ENCODE measurements at places on chromosomes 1 and 21.
A peak's percentile ranks its signal among the peaks of the same experiment; 100 is the strongest.

DNA sequence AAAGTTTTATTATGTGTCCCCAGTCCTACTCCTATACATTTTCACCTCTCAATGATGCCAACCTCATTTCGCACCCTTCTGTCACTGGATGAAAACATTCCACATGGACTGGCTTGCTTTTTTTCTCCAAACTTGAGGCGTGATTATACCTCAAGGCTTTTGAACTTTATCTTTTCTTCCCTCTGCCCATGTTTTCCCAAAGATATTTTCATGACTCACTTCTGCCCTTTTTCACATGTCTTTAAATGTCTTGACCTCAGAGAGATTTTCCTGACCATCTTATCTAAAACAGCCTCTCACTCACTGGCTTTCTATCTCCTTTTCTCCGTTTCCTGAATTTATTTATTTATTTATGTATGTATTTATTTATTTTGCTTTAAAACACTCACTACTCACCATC, 659.0 kb downstream of the PTPRC start:
- no peak for DNase-seq

DNA sequence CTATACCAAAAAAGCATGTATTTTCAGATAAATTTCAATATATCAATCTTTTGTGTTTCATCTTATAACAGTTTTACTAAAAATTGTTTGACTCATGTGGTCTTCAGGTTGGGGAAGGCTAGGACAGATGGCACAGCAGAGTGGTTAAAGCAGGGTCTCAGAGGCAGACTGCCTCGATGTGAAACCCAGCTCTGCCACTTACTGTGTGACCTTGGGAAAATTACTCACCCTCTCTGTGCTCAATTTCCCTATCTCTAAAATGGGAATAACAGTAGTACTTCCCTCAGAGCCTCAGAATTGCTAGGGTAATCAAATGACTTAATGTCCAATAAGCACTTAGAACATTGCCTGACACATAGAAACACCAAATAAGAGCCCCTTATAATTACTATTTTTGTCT, 262.1 kb upstream of the FMN2 start:
- DNase-seq, result no peak

DNA sequence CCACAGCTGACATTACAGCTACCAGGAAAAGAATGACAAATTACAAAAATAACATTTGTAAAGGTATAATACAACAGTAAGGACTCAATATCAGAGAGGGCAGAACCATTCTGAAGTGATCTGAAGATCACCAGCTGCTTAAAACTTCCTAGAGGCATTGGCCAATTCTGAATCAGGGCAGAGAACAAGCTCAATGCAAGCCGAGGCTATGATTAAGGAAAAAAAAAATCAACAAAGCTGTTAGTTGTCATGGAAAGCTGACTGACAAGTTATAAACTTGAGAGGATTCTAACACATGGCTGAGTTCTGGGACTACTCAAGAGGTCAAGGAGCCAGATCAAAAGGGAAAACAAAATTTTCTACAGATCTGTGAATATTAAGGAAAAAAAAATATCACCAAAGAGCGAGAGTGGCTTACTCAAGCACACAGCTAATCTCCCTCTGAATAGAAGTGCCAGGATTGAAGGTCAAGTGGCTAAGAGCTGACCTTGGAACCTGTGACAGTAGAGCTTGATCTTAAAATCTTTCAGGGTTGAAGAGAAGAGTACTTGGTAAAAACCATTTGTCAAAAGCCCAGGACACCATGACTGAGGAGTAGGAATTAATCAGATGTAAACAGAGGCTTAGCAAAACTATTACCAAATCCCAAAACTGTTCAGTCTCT, 383.4 kb downstream of the USP25 start:
- no peak for DNase-seq

DNA sequence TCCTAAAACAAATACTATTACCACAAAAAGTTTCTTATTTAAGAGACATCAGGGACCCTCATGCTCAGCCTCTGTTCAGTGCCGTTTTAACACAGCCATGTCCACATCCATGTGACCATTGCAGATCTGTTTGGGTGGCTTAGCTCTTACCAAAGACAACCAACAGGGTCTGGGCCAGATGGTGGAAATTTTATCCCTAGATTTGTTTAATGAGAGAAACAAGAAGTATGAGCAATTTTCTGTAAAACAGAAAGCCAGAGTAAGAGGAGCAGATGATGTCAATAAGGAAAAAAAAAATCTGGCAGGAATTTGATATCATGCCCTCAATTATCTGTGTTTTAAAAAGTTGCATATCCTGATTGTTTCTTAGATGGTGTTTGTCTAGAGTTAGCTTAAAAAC, 299.9 kb downstream of the TM2D1 start:
- no peak for DNase-seq

DNA sequence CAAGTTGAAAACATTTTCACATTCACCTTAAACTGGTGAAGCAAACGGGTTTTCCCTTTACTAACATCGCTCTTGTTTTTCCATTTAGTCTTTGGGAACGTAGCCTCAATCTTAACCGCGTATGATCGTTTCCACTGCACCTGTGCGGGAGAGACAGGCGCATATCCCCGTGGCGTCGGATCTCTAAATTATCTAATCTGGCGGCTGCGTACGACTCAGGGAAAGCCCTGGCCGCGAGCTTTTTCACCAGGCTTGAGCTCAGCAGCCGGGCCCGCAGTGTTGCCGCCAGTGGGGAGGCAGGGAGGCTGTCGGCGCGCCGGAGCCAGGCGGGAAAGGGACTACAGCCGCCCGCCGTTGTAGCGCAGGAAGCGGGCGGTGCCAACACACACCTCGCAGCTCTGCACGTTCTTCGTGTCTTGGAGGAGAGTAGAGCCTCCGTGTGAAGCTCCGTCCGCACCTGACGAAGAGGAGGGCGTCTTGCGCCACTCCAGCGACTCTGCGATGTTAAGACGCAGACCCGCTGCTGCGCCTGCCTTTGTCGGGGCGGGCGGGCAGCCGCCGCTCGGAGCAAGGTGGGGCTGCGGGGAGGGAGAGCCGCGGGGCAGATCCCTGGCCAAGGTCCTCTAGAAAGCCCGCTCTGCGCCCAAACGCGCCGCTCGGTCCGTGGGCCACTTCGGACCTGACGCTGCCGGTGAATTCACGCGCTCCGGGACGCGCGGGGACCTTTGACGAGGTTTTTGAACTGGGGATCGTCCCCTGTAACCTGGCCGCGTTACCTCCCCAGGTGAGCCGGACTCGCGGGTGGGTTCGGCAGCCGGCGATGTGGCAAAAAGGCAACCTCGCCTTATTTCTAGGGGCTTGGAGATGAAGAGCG, 18.5 kb upstream of the TBX15 start:
- no peak for DNase-seq

DNA sequence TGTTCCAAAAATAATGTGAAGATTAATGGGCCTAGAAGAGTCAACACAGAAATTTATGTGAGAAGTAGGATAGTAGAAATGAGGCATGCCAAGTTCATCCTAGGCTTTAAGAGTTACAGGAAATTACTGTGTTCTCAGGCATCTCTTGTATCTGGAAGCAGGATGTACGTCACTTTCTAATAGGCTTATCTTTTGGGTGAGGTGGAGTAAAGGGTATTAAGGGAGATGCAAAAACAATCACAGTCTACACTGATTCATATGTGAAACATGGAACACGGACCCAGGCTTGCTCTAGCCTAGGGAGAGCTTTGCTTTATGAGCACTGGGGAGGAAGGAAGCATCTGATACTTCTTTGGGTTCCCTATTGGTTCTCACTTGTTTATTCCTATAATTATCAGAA, 84.5 kb upstream of the RGS4 start:
- DNase-seq, result peak; percentile 73

GRCh38 chr1:180906511-180906910, 6.2 kb upstream of the KIAA1614 start:
- no peak for DNase-seq

DNA sequence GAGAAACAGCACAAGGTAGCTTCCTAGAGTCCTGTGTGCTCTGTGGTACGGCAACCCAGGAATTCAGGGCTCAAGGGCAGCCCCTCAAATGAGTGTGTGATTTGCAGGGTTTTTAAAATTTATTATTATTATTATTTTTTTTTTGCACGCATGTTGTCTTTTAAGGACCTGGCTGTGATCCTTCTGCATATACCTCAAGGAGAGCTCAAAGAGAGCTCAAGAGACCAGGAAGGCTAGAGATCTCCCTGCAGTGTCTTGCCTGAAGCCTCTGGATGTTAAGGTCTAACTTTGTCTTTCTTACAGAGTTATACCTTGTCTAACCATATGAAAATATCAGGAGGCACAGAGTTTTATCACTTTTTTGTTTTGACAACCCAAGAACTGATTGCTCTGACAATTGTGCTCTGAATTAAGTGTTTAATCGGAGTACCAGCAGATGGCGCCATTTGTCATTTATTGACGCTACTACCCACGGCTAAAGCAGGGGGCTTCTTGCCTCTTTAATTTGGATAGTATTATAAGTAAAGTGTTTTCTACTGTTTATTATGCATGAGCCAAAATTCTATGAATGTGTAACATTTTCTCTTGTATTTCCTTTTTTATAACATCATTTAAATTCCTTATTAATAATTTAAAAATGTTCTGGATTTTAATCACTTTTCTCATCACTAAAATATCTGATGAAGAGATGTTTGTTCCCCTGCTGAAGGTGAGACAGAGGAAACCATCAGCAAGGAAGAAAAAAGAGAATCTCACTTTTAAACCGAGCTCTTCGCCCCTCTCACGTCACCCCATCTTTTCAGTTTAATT, 35.8 kb upstream of the LMO4 start:
- peak; percentile 24 for DNase-seq

GRCh38 chr1:21661886-21662285, 7.3 kb downstream of the RAP1GAP start:
- DNase-seq, result no peak

GRCh38 chr1:207813512-207813881, 61.6 kb downstream of the CD46 start:
- no peak for DNase-seq

DNA sequence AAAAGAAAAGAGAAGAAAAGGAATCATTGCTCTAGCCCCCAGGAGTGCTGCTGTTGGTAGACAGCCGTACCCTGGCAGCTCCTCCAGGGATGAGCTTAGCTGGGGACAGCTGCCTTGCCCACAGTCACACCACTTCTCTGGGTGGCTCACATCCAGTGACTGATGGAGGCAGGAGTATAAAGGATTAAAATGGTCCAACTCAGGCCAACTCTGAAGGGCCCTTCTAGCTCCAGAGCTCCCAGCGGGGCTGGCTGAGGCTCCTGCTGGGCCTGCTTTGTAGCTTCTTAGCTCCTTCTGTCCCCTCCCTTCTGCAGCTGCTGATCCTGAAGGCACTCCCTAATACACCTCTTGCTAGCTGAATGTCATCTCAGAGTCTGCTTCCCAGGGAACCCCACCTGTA, 4.4 kb downstream of the CITED4 start:
- DNase-seq, result no peak

DNA sequence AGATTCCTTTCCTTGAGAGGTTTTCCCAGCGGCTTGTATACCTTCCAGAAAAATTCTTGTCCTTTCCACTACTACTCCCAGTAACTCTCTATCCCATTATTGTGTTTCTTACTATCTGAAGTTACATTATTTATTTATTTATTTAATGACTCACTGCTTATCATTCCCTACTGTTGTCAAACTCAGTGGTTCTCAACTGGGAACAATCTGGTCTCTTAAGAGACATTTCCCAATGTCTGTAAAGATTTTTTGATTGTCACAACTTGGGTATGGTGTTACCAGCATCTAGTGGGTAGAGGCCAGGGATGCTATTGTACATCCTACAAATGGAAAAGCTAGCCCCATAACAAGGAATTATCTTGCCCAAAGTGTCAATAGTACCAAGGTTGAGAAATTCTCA, 771.5 kb upstream of the ADGRL2 start:
- no peak for DNase-seq

- DNase-seq, result no peak
Observed at GRCh38 chr1:223301371-223301770, 62.6 kb downstream of the SUSD4 start.

GRCh38 chr1:173014160-173014559, 36.6 kb downstream of the TNFSF18 start:
- no peak for DNase-seq

- no peak for DNase-seq
Observed at GRCh38 chr1:61387829-61388228, 305.5 kb downstream of the NFIA start.

GRCh38 chr1:239566074-239566473, 179.7 kb downstream of the CHRM3 start:
- peak; percentile 33 for DNase-seq

DNA sequence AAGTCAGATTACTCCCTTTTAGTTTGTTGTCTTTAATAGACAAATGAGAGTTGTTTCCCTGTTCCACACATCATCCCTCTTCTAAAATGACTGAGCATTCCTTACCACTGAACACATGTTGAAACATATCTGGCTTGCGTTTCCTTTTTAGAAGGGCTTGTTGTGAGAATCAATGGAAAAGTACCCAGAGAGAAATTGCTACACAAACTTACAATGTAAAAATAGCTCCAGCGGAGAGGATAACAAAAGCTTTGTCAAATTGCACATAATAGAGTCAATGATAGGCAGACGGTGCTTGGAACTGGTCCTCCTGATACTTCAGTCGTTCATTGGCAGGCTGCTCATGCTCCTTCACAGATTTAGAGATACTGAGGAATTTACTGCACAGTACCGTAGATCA, 123.9 kb downstream of the CYYR1 start:
- DNase-seq, result peak; percentile 47

GRCh38 chr1:76770979-76771378, 96.3 kb upstream of the ST6GALNAC5 start:
- no peak for DNase-seq

GRCh38 chr1:94031591-94031990, 89.4 kb downstream of the ABCA4 start:
- no peak for DNase-seq

GRCh38 chr1:243731974-243732625, 117.9 kb downstream of the AKT3 start:
- DNase-seq, result no peak

DNA sequence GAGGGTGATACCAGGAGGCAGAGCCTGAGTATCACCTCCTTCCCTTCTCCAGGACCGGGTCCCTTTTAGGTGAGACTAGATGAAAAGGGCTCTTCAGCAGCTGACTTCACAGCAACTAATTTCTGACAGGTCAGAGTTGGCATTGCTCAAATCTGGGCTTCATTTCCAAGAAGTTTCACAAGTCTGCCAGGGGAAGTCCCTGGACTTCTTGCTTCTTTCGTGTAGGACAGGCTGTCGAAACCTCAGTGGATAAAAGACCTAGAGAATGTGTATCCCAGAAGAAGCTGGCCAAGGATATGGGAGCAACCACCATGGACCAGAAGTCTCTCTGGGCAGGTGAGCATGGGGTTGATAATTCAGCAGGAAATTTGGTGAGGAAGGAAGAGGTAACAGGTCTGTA, at the start of gene CHI3L2:
Gene CHI3L2, plus strand, starts transcription at position 280 of the 400 bp plus-strand sequence. Its CDS starts 17 bp downstream, at position 297.
- DNase-seq, result no peak

- DNase-seq, result no peak
Observed at GRCh38 chr1:178599745-178600144, 86.8 kb downstream of the TEX35 start.

DNA sequence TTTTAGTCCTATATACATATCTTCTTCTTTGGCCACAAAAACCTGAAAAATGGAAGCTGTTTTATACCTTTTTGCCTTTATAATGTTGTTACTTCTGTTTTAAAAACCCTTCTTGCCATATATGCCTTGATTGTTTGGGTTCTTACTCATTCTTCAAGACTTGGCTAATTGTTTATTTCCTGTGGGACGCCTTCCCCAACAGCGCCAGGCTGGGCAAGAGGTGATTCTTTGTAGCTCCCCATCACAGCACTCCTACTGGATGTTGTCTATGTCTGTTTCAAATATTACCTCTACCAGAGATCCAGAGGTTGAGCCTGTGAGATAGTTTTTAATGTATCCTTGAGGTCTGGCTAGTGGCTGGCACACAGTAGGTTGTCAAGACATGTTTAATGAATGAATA, 73.2 kb upstream of the CYP2J2 start:
- no peak for DNase-seq

Measured in HFFc6 (cell line).